HT-29 (cell line): ENCODE measurements at places on chromosomes 12 and 14.
A peak's percentile ranks its signal among the peaks of the same experiment; 100 is the strongest.

DNA sequence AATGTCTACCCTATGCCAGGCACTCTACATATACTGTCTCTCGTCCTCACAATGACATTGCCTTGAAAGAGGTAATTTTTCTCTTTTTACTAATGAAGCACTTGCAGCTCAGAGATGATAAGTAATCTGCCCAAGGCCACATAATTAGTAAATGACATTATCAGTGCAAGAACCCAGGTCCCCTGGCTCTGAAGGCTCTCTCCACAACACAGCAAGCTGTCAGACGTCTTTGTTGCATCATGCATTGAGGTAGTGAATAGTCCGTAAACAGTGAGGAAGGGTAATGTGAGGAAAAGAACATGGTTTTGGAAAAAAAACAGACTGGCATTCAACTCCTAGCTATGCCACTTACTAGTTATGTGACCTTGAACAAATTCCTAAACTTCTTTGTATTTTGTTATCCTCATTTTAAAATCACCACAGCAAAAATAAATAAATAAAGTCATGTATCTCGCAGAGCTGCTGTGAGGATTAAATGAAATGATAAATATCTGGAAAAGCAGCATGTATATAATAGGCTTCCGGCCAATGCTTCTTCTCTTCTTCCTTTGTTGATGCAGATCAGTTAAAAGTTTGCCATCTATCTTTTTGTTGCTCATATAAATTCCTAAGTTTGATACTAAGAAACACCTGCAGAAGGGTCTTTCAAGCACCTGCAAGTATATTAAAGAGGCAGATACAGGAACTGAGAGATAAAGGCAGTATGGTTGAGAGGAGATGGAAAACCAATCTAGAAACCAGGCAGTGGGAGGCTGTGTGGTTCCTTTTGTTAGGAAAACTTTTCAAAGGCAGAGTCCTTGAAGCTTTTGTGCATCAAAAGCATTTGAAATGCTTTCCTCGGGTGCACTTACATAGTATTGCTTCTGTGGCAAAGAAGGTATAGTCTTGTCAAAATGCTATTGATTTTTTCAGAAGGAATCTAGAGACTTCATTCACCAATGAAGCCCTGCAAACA lies 82.8 kb downstream of the BTG1 start:
- no peak for DNase-seq

DNA sequence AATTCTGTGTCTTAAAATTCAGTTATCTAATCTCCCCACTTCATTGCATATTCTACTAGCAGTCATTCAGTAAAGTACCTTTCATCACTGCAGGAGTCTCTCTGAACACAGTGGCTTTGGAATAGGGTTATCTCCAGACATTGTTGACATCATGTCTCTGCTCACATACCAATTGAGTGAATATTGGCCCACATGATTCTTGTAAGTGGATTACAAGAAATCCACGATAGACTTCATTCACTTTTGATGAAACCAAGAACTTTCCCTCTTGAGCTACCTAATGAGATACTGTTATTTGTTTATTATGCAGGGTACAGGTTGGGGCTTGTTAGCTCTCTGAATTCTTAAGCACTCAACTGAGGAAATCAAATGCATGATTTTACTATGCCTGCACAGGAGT lies 284.9 kb downstream of the RAD51B start:
- DNase-seq = no peak

DNA sequence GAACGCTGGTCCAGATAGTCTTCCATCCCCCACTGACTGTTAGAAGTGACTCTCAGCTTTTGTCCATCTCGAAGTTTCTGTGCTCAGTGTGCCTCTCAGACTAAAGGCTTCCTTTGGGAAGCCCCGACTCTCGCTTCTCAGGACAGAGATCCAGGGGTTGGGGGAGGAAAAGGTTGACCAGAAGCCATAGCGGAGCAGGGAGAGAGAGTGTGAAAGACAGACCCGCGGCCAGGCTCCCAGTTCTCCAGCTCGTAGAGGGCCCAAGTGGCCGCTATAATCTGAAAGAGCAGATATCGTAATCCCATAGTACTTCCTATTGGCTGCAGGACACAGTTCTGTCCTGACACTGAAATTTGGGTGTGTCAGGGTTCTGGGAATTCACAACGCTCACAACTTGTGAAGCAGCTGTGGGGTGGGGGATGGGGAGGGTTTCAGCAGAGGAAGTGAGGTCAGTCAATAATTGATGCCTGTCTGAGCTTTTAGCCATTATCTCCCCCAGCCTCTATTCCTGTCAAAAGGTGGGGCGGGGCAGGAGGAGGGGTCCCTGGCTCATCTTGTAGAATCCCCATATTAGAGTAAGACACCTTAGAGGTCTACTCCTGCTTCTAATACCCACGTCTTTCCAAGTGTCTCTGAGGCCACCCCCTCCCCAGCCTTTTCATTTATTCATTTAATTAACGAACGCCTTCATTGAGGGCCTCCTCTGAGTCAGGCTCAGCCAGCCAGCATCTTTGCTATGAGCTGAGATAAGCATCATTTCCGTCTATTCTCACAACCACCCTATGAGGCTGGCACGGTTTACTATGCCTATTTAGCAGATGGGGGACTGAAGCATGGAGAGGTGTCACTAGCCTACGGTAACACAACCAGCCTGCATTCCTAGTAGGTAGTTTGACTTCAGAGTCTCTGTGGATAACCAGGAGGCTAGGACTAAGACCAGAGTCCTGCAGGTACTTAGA lies 1.6 kb upstream of the ACVRL1 start:
- DNase-seq = no peak

DNA sequence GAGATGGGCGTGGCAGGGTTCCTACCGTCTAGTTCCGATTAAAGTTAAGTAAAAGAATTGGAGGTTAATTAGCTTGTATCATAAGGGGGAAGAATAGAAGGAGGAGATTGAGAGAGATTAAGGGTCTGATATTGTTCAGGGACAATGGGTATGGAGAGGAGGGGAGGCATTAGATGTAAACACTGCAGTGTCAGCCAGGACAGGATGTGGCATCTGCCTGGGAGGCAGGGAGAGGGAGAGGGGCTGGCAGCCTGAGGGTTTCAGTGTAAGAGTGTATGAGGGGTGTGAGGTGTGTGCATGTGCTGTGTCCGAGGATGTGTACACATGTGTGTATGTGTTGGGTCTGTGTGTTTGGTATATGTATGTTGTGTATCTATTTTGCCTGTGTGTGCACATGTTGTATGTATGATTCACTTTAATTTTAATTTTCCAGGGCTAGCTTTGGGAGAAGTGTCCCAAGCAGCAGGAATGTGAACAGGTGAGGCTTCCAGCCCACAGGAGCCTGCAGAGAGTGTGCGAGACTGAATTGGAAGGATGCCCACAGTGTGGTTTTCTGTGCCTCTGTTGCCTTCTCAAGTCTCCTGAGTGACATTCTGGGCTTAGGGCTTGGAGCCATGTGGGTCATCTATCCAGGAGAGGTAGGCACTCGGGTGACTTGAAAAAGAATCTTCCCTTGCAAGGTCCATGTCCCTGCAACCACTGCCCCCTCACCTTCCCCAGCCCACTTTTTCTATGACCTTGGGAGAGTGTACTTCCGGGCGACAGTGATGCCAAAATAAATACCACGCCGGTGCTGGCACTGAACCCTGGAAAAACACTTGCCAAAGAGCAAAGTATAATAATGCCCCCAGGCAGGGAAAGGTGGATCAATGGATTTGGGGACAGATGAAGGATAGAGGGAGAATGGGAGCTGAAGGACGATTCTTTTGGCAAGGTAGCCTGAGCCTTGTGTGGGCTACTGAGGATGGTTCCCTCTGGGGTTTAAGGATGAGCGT lies 36.8 kb upstream of the DCD start:
- DNase-seq = no peak

GRCh38 chr12:62459976-62460375 lies 6.7 kb upstream of the MON2 start:
- no peak for DNase-seq

GRCh38 chr14:100733152-100733850 lies 6.6 kb downstream of the DLK1 start:
- no peak for DNase-seq

DNA sequence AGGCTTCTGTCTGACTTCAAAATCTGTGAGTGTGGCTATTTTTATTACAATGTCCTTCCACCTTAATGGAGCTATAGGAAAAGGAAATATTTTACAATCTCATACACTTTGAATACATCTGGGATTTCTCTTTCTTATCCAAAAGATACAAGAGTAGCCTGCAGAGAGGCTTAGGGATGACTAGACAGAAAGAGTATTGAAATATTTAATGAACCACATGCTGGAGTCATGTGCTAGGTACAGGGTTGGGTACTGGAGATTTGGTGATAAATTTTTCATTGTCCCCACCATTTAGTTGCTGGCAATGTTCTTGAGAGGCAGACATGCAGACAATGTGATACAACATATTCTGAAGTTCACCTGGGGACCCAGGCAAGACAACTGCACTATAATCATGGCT lies 126.0 kb downstream of the PPFIA2 start:
- no peak for DNase-seq

DNA sequence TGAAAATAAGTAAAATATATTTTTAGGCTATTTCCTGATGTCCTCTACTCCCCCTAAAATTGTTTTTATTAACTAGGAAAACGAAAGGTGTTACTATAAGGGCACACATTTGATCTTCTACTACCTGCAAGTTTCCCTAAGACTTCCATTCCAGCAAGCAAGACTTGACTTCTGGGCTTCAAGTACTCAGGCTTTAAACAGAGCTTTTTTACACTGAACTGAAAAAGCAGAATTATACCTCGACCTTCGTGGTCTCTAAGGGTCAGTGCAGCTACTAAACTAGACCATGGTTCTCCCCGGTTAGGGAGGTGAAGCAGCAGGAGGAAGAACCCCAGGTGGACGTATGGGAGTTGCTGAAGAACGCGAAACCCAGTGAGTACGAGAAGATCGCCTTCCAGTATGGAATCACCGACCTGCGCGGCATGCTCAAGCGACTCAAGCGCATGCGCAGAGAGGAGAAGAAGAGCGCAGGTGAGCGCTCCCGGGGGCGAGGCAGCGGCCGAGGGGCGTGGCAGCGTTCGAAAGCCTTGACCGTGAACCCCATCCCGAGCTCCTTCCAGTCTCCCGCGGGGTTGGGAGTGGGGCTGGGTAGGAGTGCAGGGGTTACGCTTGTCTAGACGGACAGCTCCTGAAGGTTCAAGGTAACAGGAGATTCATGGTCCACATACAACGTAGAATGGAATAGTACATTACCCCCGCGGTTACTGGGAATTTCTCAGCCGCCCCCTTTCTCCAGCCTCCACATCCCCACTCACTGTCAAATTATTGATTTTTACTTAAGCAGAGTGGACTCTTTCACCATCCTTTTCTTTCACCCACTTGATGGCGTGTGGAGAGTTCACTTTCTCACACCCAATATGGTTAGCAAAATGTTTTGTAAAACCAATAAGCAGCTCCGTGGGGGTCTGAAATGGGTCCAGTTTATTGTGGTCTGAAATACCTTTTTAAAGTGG lies 47.6 kb downstream of the MYBPC1 start:
- DNase-seq = no peak

DNA sequence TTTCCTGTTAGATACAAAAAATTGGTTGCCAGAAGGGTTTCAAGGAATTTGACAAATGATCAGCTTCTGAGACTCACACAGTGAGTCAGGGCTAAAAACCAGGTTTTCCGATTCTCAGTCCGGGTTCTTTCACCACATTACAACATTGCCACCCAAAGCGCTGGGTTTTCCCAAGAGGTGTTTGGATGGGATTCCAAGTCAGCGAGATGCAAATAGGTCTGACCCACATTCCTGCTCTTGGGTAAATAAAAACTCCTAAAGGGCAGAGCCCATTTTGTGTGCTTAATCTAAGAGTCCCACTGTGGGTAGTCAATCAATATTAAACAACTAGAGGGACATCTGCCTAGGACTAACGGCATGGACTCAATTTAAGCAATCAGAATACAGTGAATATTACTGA lies 5.4 kb upstream of the RIC8B start:
- no peak for DNase-seq

GRCh38 chr12:57195611-57196371 lies 20.8 kb upstream of the NXPH4 start:
- DNase-seq = no peak

- DNase-seq = no peak
Observed at GRCh38 chr12:51883295-51883694, 4.6 kb upstream of the ANKRD33 start.

GRCh38 chr14:62947301-62947700 lies 98.0 kb downstream of the KCNH5 start:
- DNase-seq = no peak

DNA sequence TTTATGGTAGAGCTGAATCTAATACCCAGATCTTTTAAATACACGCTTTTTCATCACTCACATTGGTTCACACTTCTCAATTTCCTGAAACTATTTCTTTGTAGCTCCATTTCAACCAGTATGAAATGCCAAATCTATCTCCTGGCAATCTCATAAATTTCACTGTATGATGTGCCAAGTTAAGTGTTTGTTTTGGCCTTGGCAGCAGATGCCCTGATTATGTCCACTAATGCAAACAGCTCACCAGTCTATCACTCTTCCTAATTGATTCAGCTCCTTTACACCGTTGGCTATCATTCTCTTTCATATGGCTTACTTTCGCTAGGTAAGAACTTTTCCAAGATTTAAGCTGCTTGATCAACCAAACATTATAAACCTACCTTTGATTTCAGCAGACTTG lies 58.6 kb downstream of the ZFC3H1 start:
- no peak for DNase-seq

- DNase-seq = no peak
Observed at GRCh38 chr12:124033859-124034258, 60.8 kb downstream of the ZNF664 start.

GRCh38 chr12:119375075-119375882 lies 40.8 kb downstream of the CCDC60 start:
- DNase-seq = no peak

GRCh38 chr12:50224026-50224692 lies 57.0 kb upstream of the CERS5 start:
- peak; percentile 88 for DNase-seq

- no peak for DNase-seq
Observed at GRCh38 chr14:96994999-96995398, 197.8 kb downstream of the VRK1 start.
